Natural killer cell treated with Interleukin-12 subunit alpha and Interleukin-12 subunit beta and Interleukin-15 and Interleukin-18, amount 100 ng/mL, for 72 hours (primary cell): ENCODE measurements at places on chromosomes 6 and 20. TPM values are rescaled to one million over a fixed set of nuclear protein-coding genes. Genes with fewer than 3 reads are reported as not detected.

DNA sequence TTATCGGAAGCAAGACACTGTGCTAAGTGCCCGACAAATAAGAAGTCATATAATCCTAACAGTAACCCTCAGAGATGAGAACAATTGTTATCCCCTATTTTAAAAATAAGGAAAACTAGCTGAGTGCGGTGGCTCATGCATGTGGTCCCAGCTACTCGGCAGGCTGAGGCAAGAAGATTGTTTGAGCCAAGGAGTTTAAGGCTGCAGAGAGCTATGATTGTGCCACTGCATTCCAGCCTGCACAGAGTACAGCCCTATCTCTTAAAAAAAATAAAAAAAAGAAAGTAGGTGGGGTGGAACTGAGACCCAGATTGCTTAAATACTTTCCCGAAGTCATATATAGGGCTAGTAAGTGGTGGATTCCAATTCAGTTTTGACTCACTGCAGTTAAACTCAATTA, 84.7 kb downstream of the UST start:
- no peak for DNase-seq

- no peak for DNase-seq
Observed at GRCh38 chr6:158938220-158938619, 61.8 kb downstream of the RSPH3 start.

DNA sequence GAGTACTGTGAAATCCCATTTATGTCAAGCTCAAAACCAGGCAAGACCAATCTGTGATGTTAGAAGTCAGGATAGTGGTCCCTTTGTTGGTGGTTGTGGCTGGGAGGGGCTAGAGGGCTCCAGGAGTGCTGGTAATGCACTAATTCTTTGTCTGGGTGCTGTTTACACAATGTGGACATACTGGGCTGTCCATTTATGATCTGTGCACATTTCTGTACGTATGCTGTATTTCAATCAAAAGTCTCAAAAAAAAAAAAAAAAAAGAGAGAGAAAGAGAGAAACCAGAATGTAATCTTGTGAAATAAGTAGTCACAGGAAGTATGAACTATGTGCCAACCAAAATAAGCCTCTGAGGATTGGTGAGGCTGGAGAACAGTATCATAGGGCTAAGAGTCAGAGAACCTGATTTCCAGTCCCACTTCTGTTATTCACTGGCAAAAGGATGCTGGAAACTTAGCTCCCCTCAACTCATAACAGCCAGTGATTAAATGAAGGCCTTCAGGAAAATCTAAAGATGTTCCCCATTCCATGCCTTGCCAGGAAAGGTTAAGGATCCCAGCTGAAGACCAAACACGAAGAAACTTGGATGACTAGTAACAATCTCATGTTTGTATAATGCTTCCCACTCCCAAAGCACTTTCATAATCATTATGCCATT, 19.6 kb upstream of the TRAM2 start:
- no peak for DNase-seq

DNA sequence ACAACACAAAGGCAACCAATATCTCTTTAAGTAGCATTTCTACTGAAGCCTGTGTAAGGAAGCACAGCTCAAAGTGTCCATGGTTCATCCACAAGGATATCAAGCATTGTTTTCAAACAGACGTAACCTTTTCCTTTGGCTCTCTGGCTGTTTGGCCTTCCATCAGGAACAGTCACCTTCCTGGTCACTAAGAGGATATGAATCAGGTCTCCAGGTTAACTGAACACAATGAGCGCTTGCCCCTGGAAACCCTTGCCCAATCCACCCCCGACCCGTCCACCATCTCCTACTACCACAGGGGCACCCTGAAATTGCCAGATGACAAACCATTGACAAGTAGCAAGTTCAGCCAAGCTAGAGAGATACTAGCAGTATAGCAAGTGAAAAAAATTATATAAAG, 114.4 kb upstream of the COL21A1 start:
- no peak for DNase-seq

GRCh38 chr6:161829291-161829729, 555.4 kb upstream of the AGPAT4 start:
- no peak for DNase-seq

- no peak for DNase-seq
Observed at GRCh38 chr6:168581236-168581635, 140.3 kb downstream of the SMOC2 start.

DNA sequence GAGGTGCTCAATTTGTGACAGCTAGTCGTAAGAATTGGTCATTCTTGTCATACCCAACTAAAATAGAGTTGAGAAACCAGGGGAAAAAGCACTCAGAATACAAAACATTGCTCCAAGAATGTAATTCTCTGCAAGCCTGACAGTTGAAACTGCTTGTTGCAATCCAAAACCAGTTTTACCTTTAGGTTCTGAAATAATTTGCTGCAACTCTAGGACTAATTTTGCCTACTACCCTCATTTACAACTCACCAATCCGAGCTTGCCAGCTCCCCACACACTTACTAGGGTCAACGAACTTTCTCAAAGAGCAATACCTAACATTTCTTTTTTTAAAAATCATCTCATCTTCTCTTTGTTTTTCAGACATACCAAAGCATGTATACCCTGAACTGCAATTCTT, 29.7 kb downstream of the LIN28B start:
- DNase-seq, result no peak

DNA sequence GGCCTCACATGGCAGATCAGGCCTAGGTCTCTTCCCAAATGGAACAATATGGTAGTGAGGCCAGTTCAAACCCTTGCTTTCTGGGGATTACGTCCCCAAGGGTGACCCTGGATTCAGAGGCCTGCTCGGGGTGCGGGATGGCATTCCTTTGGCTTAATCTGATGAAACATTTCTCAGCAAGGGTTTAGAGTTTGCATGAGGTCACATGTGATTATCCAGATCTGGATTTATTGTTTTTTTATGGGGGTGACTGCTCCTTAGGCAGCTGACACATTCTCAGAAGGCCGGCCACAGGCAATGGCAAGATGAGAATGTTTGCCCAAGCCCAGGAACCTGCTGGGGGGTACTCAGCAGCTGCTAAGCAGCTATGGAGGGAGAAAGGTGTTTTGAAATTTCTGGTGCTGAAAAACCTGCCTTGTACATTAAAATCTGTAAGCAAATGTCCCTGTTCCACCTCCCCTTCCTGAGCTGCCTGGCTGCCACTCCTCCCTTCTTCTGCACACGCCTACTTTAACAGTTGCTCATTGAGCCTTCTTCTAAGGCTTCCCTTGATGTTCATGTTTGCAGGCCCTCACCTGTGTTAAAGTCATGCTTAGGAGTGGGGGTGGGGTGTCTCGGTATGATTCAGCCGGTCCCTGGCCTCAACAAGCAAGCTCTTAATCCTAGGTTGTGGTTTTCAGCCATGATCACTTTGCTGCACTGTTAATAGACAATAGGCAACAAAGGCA, 37.9 kb upstream of the FUCA2 start:
- DNase-seq, result no peak

- DNase-seq, result no peak
Observed at GRCh38 chr6:34657037-34657306, 39.6 kb downstream of the ILRUN start.

- DNase-seq, result no peak
Observed at GRCh38 chr6:107244082-107244741, 128.9 kb upstream of the BEND3 start.

GRCh38 chr6:90000864-90001731, 106.8 kb downstream of the GJA10 start:
- DNase-seq, result no peak

DNA sequence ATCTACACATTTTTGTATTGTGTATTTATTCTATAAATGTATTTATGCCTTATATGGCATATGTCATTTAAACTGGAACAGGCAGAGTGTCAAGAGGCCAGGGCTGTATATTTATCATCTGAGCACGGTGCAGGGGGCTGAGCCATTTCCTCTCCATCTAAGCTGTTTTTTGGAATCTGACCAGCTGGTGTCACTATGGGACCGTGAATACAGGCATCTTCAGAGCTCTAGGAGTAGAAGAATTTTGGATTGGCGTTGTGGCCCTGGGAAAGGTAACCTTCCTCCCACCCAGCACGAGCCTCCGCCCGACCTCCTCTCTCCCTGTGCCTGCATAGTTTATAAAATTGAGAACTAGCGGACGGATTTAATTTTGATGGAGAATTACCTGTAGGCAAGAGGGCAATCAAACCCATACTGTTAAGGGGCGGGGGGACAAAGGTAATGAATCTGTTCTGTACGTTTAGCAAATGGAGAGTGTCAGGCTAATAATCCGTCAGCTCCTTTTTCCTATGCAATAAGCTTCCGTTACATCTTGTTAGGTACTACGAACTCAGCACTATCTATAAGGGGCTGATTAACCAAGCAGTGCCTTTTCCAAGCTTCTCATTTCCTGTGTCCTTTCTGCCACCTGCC, 29.0 kb upstream of the EEF1E1 start:
- no peak for DNase-seq

DNA sequence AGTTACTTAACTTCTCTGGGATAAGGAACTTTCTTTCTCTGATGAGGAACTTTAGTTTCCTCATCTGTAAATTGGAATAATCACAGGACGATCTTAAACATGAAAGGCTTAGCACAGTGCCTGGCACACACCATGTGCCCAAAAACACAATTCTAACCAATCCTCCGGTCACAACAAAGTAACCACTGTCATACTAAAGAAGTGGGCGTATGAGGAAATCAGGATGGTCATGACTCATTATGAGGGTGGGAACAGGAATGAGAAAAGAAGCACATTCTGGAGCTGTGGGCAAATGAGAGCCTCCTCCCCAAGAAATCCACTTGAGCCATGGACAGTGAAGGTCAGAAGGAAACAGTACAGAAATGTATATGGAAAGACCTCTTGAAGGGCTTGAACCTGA, 82.9 kb downstream of the LRFN2 start:
- DNase-seq, result no peak

GRCh38 chr6:52664991-52665686, 5.8 kb upstream of the TMEM14A start:
- no peak for DNase-seq

GRCh38 chr6:116533233-116533957, 12.1 kb downstream of the TRAPPC3L start:
- no peak for DNase-seq

DNA sequence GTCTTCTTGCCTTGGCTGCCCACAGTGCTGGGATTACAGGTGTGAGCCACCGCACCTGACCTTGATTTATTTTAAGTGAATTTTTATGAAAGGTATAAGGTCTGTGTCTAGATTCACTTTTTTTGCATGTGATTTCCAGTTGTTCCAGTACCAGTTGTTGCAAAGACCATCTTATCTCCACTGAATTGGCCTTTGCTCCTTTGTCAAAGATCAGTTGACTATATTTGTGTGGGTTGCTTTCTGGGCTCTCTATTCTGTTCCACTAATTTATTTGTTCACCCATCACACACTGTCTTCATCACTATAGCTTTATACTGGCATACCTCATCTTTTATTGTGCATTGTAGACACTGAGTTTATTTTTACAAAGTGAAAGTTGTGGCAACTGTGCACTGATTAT, 56.3 kb downstream of the ANKS1A start:
- no peak for DNase-seq

- no peak for DNase-seq
Observed at GRCh38 chr6:139308936-139309603, 17.3 kb upstream of the TXLNB start.

DNA sequence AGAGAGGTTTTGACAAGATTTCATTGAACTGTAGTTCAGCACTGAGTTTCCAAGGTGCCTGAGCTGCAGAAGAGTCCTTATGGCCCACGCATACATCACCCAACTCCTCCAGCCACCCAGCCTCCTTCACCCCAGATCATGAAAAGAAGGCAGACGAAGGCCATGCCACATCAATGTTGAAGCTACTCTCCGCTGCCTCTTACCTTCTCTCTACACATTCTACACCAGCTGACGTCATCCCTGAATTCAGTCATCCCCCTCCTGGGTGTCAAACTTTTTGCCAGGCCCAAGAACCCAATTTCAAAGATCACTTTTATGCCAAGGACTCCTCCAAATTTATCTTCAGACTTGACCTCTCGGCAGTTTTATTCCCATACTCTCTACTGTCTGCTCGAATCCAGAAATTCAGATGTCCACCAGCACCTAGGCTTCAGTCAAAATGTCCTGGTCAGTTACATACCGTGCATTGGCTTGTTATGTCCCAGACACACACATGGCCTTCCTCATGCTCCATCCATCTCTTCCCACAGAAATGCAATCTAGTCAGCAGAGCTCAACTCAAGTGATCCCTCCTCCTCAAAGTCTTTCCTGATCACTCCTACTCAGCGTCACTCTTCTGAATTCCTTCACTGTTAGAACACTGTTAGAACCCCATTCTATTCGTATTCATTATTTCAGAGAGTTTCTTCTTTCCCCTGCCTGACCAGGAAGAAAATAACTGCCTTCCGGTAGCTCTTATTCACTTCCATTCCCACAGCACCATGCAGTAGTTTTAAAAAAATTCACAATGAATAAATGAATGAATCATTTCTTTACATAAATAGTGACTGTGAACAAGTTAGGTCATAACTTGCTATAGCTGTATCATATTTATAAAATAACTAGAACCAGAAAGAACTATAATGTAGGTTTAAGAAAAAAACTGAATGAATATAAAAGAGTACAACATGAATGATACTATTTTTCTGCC, 11.5 kb downstream of the ATXN1 start:
- no peak for DNase-seq

DNA sequence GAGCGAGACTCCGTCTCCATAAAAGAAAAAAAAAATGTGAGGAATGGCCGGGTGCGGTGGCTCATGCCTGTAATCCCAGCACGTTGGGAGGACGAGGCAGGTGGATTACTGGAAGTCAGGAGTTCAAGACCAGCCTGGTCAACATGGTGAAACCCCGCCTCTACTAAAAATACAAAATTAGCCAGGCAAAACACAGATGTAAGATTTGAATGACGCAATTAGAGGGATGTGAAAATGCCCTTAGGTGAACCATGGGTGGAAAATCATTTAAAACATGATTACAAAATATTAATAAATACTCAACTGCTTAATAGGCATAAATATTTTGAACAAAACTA, 20.9 kb downstream of the COL9A3 start:
- DNase-seq, result no peak

- no peak for DNase-seq
Observed at GRCh38 chr6:20279051-20279450, 66.8 kb upstream of the MBOAT1 start.

- no peak for DNase-seq
Observed at GRCh38 chr20:50745634-50746137, 14.3 kb downstream of the PARD6B start.

The MAN1A1 gene
- 27.5 TPM for total RNA-seq

The RIPPLY2 gene
- total RNA-seq, result not detected

The PBOV1 gene
- total RNA-seq, result not detected

The RRAGD gene
- total RNA-seq, result 1.3 TPM

The PDYN gene
- total RNA-seq, result not detected

The SPTLC3 gene
- total RNA-seq, result not detected

The ADAM33 gene
- not detected for total RNA-seq

The POM121L2 gene
- total RNA-seq, result not detected

The ZNF334 gene
- 0.78 TPM for total RNA-seq

The FOXC1 gene
- 0.57 TPM for total RNA-seq

The C2 gene
- not detected for total RNA-seq
